ENCODE measurements at places on chromosomes 7 and 10. TPM values are rescaled to one million over a fixed set of nuclear protein-coding genes. Genes with fewer than 3 reads are reported as not detected.
A peak's percentile ranks its signal among the peaks of the same experiment; 100 is the strongest.

GRCh38 chr7:46814516-46815250 is 767.2 kb downstream of the TNS3 start:
- no peak for DNase-seq

- DNase-seq: no peak
These were observed 123.0 kb downstream of the GRK5 start for GRCh38 chr10:119330342-119330741.

- DNase-seq: no peak
These were observed 348.2 kb downstream of the PTPRN2 start for GRCh38 chr7:158239290-158239981.

GRCh38 chr10:93337309-93337721 is 144.8 kb downstream of the MYOF start:
- DNase-seq: no peak

- no peak for DNase-seq
These were observed 192.7 kb upstream of the NFE2L3 start for GRCh38 chr7:25959168-25959734.

CYP26C1 gene
- not detected for total RNA-seq

DNA sequence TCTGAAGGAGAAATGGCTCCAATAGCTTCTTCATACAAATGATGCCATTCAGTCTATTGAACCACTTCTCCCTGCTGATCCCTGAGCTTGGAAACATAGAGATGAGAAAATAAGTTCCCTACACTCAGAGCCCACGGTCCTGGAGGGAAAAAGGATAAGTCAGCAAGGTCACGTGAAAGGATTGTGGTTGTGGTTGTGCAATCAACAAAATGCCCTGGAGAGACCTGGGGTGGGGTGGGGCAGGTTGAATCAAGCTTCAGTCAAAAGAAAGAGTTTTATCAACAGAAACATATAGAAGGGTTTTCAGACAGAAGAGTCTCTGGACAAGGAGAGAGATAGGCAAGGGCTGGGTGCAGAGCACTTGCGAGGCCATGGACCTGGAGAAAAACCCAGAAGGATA is 30.1 kb downstream of the C10orf90 start:
- no peak for DNase-seq

DNA sequence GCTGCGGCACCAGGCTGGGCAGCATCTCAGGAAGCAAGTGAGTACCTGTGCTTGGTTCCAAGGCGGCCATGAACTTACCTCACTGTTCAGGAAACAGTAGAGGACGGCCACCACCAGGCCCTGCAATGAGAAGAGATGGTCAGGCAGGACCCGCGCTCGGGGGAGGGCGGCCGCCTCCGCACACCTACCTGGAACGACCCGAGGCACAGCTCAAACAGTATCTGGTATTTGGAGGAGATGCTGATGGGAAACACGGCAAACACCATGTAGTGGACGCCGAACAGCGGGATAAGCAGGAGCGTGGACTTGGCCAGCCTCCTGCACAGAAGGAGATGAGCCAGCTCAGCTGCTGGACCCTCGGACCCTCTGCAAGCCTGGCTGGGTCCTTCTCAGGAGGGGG is 112.9 kb downstream of the VIPR2 start:
- DNase-seq: no peak

OR2A1 gene
- total RNA-seq: not detected

C7orf57 gene
- not detected for total RNA-seq

- no peak for DNase-seq
These were observed 71.5 kb upstream of the LRRC4 start for GRCh38 chr7:128102490-128103291.

DNA sequence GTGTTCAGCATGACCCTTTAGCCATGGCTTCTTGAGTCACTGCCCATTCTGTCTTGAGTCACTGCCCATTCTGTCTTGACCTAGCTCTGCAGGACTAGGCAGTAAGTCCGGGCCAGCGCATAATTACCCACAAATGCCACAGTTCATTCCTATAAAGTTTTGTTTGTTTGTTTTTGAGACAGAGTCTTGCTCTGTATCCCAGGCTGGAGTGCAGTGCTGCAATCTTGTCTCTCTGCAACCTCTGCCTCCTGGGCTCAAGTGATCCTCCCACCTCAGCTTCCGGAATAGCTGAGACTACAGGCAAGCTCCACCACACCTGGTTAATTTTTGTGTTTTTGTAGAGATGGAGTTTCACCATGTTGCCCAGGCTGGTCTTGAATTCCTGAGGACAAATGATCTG is 32.7 kb upstream of the TARP start:
- peak; percentile 47 for DNase-seq

DNA sequence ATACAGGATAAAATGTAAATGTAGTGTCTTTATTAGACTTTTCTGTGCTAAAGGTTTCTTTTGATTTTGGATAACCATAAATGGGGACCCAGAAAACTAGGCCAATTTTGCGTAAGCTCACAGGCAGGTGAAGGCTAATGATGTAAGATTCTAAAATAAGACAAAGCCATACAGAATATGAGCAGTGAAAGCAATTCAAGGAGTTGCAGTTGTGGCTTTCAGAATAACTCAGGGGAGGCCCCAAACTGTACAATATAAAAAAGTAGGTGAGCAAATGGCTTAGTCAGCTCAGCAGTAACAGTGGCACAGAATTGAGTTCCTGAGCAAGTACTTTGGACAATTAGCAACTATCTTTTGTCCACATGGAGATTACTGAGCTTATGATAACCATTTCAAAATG is 81.7 kb upstream of the NRP1 start:
- DNase-seq: no peak

CPA2 gene
- not detected for total RNA-seq

SFTPD gene
- total RNA-seq: not detected

DNA sequence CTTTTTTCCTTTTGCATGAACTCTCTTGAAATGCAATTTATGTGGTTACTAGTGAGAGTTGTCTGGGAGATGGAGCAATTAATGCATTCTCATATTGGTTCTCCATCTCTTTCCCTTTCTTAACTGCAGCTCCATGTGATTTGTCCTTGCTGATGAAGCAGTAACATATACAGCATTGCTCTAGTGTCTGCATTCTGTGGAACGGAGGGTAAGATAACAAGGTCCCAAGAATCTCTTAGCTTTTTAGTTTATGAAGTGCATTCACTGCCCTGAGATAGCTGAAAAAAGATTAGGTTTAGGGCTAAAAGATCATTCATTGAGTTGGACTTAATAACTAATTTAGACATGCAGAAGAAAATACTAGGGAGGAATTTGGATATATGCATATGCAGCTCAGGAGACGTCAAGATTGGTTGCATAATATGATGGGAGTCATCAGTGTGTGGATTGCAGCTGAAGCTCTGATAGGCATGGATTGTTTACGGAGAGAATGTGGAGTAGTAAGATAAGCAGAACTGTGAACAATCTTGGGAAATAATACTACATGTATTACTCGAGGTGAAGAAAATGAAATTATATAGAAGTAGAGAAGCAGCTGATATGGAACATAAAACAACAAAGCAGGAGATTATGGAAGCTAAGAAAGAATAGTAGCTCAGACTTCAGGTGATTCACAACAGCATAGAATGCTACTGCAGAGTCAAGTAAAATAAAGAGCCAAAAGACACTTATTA is 404.7 kb downstream of the ARL4A start:
- no peak for DNase-seq

VWDE gene
- 0.86 TPM for total RNA-seq

SDHAF3 gene
- total RNA-seq: 3.5 TPM

C1QL3 gene
- not detected for total RNA-seq

DNA sequence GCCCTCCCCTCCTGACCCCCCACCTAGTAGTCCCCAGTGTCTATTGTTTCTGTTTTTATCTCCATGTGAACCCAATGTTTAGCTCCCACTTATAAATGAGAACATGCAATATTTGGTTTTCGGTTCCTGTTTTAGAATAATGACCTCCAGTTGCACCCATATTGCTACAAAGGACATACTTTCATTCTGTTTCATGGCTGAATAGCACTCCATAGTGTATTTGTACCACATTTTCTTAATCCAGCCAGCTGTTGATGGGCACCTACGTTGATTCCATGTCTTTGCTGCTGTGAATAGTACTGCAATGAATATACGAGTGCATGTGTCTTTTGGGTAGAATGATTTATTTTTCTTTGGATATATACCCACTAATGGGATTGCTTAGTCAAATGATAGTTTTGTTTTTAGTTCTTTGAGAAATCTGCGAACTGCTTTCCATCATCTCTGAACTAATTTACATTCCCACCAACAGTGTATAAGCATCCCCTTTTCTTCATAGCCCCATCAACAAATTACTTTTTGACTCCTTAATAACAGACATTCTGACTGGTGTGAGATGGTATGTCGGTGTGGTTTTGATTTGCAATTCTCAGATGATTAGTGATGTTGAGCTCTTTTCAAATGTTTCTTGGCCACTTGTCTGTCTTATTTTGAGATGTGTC is 128.4 kb upstream of the PHYHIPL start:
- no peak for DNase-seq

GRCh38 chr7:134991469-134992339 is 5.4 kb downstream of the AGBL3 start:
- DNase-seq: no peak

DNA sequence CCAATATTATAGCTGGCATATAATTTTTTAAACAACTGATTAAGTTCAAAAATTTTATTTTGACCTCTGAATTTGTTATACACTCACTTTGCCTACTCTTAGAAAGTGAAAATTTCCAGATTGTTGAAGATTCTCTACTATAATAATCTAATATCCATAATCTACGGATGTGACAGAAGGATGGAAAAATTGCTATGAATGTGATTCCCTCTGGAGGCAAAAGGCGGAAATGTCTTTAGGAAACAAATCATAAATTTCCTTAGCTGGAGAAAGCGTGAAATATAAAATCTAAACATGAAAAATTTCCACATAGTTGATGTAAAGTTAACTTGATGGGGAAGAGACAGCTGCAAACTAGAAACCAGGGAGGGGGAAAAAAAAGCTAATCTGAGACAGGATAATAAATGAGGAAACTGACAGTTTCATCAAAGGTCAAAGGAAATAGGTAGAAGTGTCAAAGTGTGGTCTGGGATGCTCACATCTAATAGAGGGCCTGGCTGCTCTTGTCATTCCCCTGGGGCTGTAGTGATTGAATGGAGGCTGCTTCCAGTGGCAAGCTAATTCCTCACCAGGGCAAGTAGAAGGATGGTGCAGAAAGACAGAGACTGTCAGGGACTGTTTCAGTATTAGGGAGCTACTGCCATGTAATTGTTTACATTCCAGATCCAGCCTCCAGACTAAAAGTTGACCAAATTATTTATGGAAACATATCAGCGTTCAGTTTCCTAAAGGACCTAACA is 264.5 kb downstream of the SDHAF3 start:
- DNase-seq: no peak

TMEM270 gene
- not detected for total RNA-seq

GRCh38 chr7:1945558-1945957 is 275.5 kb downstream of the ELFN1 start:
- DNase-seq: no peak

HOXA2 gene
- not detected for total RNA-seq

ZNF503 gene
- not detected for total RNA-seq

DNA sequence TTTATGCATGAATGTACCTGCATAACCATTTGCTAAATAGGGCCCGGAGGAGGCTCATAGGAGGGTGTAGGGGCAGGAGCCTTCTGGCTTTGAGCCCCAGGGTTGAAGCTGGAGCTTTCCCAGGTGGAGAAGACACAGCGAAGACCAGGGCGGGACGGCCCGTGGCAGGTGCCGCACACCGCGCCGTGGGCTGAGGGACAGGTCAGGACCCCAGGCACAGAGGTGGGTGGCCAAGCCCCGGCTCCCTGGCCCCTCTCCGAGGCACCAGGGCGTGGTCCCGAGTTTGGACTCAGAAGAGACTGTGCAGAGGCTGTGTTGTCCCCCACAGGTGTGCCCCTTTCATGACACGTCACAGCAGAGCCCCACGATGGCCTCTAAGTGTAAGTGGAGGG is 56.5 kb downstream of the PWWP2B start:
- DNase-seq: no peak

DNA sequence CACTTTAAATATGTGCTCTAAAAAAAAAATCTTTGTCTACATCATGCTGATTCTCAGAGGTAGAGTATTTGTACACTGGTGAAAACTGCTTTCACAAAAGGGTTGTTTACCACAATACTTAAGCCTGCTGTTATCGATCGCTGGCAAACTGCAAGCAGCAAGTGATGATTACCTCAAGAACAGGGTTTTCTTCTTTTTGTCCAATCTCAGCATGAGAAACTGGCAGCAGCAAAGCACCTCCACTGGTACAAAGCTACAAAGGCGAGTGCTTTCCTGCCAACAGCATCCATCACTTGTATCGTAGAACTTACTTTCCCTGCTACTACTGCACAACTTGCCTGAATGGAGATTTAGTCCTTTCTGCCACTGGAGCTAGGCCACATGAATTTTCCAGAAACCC is 276.5 kb downstream of the DGKB start:
- no peak for DNase-seq

ATP6V0A4 gene
- total RNA-seq: not detected

GRCh38 chr10:17199351-17199804 is 2.1 kb downstream of the TRDMT1 start:
- no peak for DNase-seq

DNA sequence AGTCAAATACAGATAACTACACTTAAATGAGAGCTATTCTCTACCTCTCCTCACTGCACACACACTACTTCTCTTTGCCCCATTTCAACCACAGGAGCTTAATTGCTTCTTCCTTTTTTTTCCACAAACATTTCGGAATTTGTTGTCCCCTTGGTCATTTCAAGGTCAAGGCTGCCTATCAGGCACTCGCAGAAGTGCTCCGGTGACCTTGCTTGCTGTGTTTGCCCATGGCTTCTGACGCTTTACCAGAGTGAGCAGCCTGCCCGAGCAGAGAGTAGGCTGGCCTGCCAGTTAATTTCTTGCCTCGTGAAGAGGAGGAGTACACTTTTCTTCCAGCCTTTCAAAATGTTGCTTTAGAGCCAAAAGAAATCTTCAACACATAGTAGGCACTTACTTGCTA is 297.1 kb upstream of the LRGUK start:
- no peak for DNase-seq

GRCh38 chr7:114695182-114695581 is 226.7 kb upstream of the MDFIC start:
- DNase-seq: no peak

DNA sequence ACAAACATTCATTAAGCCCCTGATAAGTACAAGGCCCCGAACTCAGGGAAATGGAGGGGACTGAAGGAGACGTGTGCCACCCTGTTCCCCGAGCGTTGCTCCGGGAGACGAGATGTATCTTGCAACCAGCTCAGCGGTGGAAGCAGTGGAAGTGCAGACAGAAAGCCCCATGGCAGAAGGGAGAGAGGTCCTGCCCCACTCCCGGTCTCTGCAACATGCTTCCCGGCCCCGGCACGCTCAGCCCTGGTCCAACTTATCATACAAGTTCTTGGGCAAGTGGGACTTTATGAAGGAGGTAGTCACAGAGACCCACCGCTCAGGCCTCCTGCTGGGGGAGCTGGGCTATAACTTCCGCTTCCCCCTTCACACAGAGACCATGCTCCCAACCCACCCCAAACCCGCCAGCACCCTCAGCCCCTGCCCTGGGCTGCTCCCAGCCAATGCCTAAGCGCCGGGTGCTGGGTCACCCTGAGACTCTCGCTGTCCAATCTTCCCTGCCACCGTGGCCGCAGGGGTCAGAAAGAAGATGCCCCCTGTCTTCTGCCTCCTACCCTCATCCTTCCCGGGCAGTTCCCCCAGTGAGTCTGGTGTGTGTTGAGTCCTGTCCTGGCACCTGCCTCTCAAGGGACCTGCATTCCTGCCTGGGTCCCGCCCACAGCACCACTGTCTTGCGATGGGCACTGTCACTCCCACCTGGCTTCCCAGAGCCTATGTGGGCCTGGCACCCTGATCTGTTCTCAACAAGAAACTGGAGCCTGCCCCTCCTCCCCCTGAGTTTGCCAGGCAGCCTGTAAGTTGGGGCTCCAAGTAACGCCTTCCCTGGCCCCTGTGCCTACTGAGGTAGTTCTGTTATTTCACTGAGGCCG is 157.7 kb downstream of the PRKAG2 start:
- DNase-seq: no peak

GRCh38 chr7:38299275-38299931 is 26.0 kb upstream of the TARP start:
- peak; percentile 29 for DNase-seq
